ENCODE measurements at places on chromosomes 11 and 22.

- DNase-seq: no peak
Measured at GRCh38 chr11:121587182-121587581, 134.4 kb upstream of the SORL1-AS1 start.

- DNase-seq: no peak
Measured at GRCh38 chr22:34639911-34640310, 426.0 kb upstream of the ISX start.

DNA sequence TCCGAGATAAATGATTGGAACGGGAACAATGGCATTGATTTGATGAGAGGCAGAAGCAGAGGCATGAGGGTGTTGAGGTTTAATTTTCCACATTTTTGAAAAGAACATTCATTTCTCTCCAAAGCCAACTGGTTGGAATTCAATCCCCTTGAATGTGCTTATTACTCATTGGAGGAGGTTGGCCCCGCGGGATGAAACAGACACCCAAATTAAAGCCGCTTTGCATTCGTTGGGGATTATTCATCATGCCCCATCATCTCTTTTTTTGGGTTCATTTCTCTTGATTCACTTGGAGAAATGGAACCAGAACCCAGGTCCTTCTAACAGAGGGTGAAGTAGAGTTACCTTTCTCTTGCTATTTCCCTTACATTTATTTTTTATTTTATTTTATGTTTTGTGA is 47.6 kb upstream of the PARVG start:
- DNase-seq: no peak

DNA sequence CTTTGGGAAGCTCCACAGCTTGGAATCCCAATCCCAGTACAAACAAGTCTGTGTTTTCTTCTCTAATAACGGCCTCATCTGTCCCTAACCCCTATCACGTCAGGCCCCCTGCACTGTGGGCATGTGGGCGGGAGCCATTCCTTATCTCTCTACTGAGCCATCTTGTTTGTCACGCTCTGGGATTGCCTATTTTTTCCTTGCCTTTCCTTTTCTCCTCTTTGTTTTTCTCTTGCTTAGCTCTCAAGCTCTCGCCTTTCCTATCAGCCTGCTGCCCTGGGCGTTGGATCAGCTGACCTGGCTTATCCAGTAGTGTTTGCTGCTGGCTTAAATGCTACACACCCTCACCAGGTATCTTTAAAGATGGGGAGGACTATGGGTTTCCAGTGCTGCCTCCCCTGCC is 35.8 kb downstream of the ARHGAP1 start:
- no peak for DNase-seq

DNA sequence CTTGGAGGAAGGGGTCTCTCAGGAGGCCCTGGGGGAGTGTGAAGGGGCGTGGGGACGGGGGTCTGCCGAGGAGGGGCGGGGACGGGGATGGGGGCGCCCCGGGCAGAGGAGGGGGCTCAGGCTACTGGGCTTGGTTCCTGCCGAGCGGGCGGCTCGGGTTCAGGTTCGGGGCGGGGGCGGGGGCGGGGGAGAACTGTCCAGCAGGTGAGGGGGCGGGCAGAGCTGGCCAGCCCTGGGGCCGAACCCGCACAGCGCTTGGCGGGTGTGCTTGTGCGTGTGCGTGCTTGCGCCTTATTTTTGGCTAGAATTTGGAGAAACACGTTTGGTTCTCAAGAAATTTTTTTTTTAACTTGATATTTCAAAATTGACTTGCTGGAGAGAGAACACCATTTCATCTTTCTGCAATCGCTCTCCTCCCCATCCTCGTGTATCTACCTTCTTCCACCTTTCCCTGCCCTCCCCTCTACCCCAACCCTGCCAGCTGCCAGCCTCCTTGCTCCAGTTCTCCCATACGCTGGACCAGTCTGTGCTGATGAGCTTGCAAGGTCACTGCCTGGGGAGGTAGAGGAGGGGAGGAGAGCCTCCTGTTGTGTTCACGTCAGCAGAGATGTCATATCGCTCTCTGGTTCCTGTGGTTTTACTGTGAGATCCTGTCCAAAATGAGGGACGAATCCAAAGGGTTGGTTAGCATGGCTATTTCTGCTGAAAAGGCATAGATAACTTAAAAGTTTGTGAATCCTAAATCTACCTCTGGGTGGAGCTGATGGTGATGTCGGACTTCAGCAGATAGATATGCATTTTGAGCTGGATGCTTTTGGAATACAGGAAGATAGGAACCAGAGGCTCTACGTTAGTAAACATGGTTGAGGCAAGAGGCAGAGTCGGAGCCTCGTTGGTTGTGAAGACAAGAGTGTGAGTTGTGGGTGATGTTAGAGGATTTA is 668 bp downstream of the MADD start:
- DNase-seq: no peak

GRCh38 chr11:97454988-97455387 is 1065.2 kb downstream of the JRKL start:
- DNase-seq: no peak

DNA sequence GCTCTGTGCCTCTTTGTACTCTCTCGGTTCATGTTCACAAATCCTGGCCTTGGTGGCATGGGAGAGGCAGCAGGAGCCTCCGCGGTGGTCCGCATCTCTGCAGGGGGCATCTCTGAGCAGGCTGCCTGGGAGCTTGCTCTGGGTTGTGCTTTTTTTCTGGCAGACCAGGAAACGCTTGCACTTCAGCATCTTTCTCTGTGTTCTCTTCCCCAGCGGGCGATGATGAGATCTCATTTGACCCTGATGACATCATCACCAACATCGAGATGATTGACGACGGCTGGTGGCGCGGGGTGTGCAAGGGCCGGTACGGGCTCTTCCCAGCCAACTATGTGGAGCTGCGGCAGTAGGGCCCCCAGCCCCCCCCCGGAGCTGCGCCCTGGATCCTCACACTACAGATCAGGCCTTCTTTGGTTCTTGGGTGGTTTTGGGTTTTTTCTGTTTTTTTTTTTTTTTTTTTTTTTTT is 36.5 kb downstream of the CTTN start:
- DNase-seq: no peak

DNA sequence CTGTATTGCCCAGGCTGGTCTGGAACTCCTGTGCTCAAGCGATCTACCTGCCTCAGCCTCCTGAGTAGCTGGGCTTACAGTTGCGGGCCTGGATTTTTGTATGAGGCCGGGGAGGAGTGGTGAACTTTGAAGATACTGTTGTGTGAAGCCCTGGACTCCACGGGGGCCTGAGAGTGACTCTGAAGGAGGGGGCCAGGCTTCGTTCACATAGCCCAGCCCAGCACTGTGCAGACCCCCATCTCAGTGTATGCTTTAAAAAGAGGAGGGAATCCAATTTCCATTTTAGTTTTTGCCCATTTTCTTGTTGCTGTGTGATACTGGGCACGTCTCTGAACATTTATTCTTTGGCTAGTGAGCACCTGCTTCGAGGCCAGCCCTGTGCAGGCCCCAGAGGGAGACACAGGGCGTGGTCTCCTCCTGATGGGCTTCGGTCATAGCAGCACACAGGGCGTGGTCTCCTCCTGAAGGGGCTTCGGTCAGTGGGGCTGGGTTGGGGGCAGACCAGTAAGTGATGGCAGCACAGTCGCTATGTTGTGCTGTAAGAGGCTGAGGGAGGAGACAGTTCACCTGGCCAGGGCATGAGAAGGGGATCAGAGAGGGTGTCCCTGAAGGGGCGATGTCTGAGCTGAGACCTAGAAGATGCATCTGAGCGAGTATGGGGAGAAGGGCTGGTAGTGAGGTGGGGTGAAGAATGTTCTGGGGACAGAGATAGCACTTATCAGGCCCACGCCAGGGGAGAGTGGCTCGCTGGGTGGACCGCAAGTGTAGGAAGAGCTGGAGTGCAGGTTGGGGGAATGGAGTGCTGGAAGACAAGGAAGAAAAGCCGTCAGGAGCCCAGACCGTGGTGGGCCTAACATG is 14.0 kb downstream of the SAMM50 start:
- DNase-seq: no peak

DNA sequence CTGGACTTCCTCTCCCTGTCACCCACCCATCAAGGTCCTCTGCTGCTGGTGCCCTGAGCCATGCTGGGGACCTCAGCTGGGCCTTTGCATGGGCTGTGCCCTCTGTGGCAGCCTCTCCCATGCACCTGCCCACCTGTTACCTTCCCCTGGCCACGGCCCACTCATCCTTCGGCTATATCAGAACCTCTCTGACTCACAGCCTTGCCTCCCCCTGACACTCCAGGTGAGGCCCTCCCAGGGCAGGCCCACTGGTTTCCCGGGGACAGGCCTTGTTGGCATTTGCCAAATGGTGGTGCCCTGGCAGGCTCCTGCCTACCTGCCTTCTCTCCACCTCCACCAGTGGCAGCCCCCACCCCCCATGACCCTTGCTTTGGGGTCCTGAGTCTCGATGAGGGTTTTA is 73.7 kb upstream of the PRR5 start:
- DNase-seq: no peak

DNA sequence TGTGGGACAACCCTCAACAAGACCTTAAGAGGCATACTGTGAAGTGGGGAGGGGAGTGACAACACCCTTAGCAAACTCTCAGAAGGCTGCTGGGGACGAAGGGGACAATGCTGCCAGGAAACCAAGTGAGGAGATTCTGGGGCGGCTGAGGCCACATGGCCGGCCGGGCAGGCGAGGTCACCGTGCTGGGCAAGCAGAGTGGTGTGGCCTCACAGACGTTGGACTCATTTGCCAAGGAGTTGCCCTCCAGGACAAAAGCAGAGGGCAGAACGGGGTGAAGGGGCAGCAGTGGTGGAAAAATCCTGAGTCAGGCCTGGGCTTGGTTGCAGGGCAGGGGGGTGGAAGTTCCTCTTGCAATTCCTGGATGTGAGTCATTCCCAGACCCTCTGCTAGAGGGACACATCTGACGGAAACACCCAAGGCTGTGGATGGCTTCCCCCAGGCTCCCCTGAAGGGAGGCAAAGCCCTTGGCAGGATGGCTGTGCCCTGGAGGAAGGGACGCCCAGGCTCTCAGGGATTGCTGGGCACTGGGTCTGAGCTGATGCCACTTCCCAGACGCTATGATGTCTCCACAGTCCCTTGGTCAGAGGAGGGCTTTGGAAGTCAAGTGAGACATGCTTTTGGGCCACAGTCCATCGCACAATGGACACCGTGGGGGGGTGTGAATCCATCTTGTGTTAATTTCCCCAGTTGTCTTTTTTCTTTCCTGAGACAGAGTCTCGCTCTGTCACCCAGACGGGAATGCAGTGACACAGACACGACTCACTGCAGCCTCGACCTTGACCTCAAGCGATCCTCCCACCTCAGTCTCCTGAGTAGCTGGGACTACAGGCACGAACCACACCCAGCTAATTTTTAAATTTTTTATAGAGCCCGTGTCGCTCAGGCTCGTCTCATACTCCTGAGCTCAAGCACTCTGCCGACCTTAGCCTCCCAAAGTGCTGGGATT is 16.2 kb upstream of the SHANK3 start:
- no peak for DNase-seq

GRCh38 chr11:10377183-10377582 is 72.3 kb downstream of the ADM start:
- DNase-seq: no peak

DNA sequence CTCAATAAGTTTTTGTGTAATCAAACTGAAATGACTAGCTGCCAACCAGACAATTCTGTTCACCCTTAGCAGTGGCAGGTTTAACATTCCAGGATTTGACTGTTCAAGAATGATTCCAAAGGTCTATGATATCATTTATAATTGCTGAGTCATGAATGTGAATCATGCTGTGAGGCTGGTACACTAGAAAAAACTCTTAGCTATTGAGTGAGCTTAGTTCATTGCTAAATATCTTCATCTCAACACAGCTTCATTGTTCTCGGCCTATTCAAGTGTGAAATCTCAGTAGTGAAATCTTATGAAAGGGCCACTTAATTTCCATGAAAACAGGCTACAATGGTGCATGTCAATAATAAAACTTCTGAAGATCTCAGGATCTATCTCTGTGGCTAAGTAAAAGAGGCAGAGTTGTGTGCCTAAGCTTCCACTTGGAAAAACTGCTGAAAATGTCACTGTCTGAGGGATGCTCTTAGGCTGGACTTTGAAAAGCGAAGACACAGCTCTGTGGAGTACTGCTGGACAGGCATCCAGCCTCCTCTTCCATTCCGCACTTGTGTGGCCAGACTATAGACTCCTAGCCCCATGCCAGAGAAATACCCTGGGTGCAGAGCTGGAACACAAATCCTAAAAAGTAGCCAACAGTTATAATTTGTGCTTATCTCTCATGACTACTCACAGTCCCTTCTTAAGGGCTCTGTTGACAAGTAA is 12.8 kb downstream of the AQP11 start:
- no peak for DNase-seq

DNA sequence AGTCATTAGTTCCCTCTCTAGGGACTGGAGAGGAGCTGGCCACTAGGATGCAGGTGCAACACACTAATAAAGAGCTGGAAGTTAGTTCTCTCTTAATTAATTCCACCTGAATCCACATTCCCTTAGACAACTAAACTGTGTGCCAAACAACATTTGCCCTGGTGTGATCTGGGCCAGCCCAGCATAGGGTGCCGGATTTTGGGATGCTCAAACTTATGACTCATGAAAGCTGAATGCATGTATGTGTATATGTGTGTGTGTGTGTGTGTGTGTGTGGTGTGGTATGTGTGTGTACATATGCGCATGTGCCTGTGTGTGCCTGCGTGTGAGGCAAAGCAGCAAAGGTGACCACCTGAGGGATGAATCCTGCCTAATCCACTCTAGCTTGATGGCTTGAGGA is 110.7 kb downstream of the EHF start:
- no peak for DNase-seq

DNA sequence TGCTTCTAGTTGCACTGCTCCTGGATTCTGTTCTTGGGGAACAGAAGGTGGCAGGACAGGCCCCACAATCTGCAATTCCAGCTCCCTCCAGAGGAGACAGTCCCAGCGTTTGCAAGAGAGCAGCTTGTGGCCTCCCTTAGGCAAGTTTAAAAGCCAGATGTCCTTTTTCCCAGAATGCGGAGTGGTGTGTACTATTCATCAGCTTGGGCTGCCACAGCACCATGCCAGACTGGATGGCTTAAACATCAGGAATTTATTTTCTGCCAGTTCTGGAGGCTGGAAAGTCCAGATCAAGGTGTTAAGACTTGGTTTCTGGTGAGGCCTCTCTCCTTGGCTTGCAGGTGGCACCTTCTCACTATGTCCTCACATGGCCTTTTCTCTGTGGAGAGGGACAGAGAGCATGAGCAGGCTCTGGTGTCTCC is 11.7 kb downstream of the MIAT start:
- no peak for DNase-seq

DNA sequence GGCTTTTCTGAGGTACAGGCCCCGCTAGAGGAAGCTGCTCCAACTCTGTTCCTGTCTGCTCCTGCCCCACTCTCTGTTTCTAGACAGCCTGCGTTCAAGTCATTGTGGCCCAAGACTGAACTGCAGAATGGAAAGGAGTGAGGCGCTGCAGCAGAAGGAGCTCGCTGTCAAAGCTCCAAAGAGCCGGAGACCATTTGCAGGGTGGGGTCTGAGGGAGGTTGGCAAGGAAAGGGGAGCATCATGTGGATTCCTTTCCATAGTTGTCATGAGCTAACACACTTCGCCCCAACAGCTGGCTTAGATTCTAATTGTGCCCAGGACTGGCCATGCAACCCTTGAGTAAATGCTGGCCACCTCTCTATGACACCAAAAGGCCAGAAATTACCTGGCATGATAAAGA is 18.8 kb downstream of the APOL4 start:
- DNase-seq: no peak

GRCh38 chr11:45899448-45900174 is 7.5 kb downstream of the FREY1 start:
- no peak for DNase-seq

GRCh38 chr22:21568347-21569075 is 997 bp downstream of the UBE2L3 start:
- DNase-seq: no peak

All from stimulated activated CD4-positive, alpha-beta T cell treated with anti-CD3 and anti-CD28 coated beads, Interleukin-1b, Interleukin-23, amount 100 ng/mL, for 1 hour (primary cell).